ENCODE measurements at places on chromosomes 5 and 9.

DNA sequence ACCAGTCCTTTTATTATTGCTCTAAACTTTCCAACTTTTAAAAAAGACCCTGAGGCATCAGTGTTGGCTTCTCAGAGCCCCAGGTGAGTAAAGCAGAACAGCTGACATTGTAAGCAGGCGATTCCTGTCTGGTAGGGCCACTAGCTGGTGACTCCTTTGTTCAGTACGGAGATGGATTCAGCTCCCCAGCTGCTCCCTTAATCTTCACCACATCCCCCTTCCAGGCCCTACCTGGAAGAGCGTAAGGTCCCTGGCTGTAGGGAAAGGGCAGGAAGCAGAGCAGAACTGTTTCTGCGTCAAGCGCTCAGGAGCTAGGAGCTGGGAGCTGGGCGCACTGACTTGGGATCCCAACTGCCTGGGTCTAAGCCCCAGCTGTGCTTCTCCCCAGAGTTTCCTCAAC lies 203.7 kb upstream of the TAS2R1 start:
- no peak for DNase-seq

DNA sequence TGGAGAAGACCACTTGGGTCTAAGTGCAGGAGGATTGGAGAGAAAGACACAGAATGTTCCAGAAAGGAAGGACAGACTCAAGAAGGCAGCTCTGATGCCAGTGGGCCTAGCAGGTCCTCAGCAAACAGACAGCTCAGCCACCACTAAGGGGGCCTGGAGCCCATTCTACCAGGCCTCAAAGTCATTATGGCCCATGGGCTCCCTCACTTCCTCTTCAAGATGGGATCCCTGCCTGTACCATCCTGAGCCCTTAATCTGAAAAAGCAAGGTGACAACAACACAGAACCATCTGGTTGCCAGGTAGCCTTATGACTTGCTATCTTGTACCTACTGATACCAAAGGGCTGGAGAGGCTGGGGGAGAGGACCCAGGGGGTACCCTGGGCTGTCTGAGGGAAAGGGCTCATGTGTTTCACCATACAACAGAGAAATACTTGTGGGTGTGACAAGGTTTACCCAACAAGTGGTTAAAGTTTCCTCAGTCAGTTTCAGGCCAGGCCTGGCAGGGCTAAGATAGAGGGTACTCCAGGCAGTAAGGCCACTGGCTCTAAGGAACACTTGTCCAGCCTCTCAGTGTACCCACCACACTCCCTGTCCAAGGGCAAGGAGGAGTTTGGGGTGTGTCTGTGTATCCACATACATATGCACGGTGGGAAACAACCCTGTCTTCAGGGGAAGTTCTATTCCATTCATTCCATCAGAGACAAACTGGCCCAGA lies 30.7 kb downstream of the TCF7 start:
- no peak for DNase-seq

- no peak for DNase-seq
Measured at GRCh38 chr5:14267991-14268708, 125.0 kb downstream of the TRIO start.

DNA sequence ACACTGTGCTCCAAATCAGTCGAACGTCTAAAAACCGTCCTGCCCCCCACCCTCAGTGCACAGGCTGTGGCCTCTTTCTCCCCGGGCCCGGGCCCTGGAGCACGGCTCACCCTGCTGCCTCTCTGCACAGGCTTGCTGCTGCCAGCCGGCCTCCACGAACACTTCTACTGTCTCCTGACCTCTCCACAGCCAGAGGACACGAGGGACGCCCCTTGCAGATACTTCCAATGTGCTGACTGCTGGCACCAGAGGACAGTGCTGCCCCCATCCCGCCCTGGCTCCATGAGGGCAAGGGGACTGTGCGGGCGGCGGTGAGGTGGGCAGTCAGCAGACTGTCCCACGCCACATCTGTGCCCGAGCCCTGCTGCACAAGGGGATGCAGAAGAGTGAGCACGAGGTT lies 174.8 kb downstream of the COL23A1 start:
- no peak for DNase-seq

GRCh38 chr9:111360881-111361280 lies 30.9 kb upstream of the OR2K2 start:
- DNase-seq: no peak

Measured in GM20000 (cell line).